NCI-H2081 treated with DMSO at 0.1 percent for 48 hours (cell line): ENCODE measurements at places on chromosomes 5 and 9.

DNA sequence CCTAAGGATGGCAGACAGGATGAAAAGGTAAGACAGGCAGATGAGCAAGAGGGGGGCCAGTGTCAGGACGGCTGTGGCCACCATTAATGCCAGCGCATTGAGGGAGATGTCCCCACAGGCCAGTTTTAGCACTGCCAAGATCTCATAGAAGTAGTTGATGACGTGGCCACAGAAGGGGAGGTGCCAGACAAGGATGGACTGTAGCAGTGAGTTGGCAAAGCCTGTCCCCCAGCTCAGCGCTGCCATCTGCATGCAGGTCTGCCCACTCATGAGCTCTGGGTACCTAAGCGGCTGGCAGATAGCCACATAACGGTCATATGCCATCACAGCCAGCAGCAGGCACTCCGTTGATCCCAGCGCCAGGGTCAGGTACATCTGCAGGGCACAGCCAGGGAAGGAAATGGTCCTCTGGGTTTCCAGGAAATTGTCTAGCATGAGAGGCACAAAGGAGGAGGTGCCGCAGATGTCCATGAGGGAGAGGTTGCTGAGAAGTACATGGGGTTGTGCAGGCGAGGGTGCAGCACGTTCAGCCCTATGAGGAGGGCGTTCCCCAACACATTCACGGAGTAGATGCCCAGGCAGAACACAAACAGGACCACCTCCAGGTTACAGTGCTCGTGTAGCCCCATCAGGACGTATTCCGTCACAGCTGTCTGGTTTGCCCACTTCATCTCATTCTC, 10.8 kb downstream of the OR13J1 start:
- DNase-seq, result no peak

DNA sequence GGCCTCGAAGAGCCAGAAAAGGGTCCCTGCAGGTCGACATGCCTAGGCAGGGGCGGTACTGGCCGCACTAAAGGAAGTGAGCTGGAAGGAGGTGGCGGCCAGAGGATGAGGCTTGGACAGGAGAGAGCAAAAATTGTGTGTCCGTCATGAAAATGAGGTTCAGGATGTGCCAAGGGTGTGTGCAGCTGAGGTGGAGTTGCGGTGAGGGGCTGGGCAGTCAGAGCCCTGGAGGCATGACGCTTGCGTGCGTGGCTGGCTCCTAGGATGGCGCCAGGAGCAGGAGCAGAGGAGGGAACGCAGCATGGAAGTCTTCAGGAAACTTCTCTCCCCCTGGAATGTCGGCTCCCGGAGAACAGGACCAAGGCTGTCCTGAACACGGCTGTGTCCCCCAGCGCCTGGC, 5.5 kb upstream of the PDLIM7 start:
- no peak for DNase-seq

DNA sequence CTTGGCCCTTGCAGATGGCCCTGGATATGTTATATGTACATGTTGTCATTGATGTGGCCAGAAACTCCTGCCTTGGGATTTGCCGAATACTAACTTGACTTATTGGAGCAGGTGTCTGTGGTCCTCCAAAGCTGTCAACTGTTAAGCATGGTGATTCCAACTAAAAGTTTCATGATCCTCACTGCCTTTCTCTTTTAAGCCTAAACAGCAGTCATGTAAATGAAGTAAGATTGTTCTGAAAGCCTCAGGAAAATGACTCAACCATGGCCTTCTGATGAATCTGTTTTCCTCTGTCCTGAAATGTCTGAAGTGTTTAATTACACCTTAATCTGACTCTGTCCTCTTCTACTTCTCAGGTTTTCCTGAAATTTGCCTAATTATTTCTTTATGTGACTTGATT, 245.0 kb downstream of the FAM114A2 start:
- no peak for DNase-seq

DNA sequence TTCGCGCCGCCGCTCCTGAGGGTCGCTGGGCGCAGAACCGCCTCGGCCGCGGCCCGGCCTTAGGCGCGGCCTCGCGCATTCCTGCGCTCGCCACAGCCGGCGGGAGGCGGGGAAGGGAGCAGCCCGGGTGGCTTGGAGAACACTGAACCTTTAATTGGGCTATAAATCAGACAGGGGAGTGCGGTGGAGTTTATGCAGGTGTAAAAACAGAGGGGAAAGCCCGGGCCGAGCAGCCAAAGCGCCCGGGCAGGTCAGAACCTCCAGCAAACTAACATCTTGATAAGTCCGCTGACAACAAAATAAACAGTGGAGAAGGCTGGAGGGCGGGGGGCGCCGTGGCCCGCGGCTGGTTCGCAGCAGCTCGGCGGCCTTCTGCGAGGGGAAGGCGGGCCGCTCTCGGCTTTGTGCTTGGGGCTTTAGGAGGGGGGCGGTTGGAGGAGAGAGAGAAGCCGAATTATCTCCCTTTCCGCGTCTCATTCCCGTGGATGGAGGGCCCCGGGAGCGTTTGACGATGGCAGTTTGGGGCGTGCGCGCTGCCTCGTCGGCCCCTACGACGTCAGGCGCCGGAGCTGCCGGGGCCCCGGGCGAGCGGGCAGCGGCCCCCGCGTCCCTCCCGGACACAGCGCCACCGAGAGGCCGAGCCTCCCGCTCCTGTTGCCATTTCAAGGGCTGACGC, 11.3 kb downstream of the FOXD1 start:
- no peak for DNase-seq

- no peak for DNase-seq
These were observed 17.0 kb downstream of the TTLL11 start for GRCh38 chr9:122076117-122076516.

DNA sequence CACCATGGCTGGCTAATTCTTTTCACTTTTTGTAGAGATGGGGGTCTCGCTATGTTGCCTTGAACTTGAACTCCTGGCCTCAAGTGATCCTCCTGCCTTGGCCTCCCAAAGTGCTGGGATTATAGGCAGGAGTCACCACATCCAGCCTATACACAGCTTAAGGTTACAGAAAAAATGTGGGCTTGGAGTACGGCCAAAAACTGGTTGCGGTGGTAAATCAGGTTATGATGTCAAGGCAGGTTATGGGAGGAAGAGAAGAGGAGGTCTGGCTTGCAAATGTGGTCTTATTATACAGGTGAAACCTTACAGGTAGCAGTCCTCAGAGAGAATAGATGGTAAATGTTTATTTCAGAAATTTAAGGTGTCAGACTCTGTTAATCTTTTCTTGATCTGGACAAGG, 30.7 kb upstream of the SYK start:
- DNase-seq, result no peak

DNA sequence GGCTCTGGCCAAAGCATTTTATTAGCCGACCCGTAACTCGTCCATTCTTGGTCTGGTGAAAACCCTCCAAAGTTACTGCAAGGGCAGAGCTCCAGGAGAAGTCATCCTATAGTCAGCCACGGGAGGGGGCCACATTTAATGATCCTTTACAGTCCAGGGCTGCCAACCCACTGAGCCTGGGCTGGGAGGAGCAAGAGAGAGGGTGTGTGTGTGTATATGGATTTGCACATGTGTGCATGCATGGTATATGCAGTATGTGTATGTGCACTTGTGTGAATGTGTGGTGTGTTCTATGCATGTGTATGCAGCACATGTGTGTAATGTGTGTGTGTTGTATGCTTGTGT, 4.2 kb upstream of the RASGEF1C start:
- DNase-seq, result no peak

DNA sequence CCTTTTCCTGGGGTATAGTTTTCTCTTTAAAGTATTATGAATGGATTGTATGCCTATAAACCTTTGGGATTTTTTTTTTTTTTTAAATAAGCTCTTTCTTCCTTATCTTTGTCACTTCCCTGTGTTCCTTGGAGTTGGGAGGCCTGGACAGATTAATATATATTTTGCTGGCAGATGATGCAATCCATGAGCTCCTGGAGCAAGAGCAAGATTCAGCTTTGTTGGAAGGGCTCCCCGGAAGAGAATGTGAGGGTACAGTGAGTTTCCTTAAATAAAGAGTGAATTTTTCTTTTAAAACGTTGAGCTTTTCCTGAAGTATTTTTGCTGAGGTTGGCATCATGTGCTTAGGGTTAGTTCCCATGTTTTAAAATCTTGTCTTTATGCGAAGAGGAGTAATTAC, 98.7 kb upstream of the SLC28A3 start:
- no peak for DNase-seq

- no peak for DNase-seq
These were observed 655.8 kb downstream of the TLR4 start for GRCh38 chr9:118360036-118360435.

GRCh38 chr5:141430332-141431113, at the start of gene PCDHGA12:
PCDHGA12 (plus strand) TSS chr5:141430507; CDS start chr5:141430760, 253 bp downstream.
- no peak for DNase-seq

GRCh38 chr5:102818345-102818744, 63.2 kb downstream of the PAM start:
- DNase-seq, result no peak

DNA sequence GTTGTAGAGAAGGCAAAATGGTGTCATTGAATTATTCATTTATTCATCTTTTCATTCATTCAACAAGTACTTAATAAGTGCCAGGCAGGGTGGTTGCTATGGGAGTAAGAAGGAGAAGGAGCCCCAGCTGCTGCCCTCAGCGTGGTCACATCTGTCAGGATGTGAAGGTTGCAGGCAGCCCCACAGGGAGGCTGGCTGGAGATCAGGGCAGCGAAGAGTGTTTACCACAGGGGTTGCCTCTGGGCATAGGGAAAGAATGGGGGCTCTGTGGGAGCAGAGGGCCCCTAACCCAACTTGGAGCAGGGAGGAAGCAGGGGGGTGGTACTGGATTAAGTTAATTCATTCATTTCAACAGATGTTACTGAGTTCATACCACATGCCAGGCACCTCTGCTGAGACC, 6.0 kb downstream of the PCDH12 start:
- DNase-seq, result no peak

GRCh38 chr5:172533058-172533398, 78.7 kb upstream of the SH3PXD2B start:
- no peak for DNase-seq

DNA sequence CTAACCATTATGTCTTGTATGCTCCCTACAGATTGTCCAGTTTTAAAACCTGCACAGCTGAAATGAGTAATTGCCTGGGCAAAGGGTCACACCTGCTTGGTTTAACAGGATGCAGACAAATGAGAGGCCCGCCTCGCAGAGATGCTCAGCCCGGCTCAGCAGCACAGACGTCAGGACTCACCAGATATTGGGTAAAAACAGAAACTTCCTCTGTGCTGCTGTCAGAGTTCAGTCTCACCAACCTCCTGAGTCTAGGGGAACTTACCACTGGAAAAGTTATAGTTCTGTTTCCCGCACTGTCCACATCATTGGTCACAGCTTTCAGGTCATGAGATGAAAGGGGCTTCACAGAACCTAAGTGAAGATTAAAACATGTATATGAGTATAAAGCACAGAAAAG, 152.5 kb downstream of the ESM1 start:
- no peak for DNase-seq

DNA sequence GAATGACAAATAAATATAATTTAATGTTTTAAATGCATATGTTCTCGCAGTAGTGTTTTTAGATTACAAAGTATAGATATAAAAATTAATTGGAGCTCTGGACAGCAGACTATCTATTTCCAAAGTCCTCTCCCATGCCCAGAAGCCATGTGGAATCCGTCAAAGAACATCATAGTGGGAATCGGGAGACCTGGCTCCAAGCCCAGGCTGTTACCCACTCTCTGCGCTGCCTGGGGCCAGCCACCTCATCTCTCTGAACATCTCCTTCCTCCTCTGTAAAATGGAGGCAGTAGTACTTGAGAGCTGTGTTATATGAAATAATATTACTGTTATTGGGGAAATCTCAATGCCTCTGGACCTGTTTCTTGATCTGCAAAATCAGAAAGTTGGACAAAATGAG, 58.1 kb upstream of the SLC30A5 start:
- DNase-seq, result no peak

GRCh38 chr5:143418140-143418866, 14.8 kb upstream of the NR3C1 start:
- no peak for DNase-seq

GRCh38 chr9:26163931-26164330, 485.7 kb upstream of the TUSC1 start:
- DNase-seq, result no peak

DNA sequence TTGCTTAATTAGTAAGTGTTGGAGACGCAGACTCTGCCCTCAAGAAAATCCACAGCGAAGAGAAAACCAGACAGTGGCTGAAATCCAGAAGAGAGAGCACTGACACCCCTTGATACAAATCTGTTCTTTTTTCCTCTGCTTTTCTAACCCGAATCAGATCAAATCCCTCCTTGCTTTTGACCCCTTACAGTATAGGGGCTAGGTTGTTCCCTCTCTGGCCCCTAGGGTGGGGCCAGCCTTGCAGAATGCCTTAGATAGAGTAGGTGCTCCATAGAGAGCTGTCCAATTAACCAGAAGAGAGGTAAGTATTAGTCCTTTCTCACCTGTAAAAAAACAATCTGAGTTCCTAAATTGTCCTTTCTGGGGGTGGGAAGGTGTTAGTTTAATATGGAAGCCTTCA, 10.1 kb downstream of the C1QTNF2 start:
- no peak for DNase-seq

GRCh38 chr5:125703616-125704015, 719.6 kb upstream of the GRAMD2B start:
- no peak for DNase-seq

- no peak for DNase-seq
These were observed 35.7 kb downstream of the EXD3 start for GRCh38 chr9:137387114-137387890.

GRCh38 chr5:131246504-131246903, 17.3 kb upstream of the CDC42SE2 start:
- no peak for DNase-seq

DNA sequence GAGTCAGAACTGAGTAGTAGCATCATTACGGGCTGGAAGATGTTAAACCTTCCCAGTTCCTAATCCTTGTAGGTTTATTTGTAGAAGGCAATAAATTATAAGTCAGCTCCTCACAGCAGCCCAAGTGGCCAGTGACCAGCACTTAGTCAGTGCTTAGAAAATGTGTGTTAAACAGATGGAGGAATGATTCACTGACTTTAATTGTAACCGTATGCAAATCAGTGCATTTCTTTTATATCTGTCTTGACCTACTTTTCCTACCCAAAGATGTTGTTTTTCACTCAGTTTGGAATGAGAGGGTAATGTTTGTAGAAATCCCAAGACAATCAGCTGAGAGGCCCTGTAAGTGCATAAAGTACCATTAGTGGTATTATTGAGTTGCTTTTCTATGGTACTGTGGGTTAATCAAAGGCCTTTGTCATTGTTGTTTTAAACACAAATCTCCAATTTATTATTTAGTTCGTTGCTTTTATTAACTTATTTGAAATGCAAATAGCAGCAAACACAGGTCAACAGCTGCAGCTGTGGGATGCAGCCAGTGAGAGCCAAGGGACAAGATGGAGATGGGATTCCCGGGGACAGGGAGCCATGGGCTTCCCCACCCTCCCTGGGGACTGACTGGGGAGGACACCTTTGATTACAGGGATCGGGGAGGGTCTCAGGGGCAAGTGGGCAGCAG, 49.8 kb downstream of the MAP1B start:
- no peak for DNase-seq
